ENCODE measurements at places on chromosomes 3 and 15.

GRCh38 chr15:38228618-38229017 lies 24.0 kb upstream of the SPRED1 start:
- no peak for DNase-seq

DNA sequence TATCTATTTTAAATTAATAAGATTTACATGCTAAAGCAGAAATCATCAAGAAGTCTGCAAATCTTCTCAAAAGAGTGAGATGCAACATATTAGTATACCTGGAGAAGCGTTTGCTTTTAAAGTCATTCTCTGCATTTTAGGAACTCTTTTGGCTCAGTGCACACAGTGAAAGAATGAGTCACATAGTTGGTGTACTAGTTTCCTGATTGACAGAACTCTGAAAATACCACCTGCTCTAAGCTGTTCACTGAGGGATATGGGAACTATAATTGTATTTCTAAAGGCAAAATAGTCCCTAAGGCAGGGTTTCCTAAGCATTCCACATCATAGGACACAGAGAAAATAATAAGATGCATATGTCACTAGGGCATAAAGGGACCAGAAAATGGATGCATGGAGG lies 838.5 kb downstream of the DIPK2A start:
- DNase-seq: no peak

DNA sequence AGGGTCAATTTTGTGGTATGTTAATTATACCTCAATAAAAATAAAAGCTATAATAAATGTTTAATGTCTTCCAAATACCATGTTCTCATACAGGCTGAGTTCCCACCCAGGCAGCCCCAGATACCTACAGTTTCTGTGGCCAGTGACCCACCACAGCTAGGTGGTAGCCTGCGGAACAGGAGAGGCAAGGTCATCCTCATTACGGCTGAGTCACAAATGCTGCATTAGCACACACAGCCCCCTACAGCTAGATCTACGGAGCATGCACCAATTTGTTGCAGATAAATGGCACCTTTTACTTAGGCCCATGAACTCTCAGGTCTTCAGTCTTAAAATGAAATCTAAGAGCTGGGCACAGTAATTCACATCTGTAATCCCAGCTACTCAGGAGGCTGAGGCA lies 5.1 kb downstream of the SPATA12 start:
- DNase-seq: no peak

DNA sequence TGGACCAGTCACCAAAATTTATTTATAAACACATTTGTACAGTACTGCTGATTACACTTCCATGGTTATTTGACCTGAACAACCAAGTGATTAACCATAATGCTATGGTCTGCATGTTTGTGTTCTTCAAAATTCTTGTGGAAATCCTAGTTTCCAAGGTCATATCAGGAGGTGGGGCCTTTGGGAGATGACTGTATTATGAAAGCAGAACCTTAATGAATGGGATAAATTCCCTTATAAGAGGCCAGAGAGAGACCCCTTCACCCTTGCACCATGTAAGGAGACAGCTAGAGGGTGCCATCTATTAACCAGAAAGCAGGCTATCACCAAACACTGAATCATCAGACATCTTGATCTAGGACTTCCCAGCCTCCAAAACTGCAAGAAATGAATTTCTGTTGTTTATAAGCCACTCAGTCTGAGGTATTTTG lies 1.9 kb downstream of the SCAPER start:
- no peak for DNase-seq

- no peak for DNase-seq
Observed at GRCh38 chr15:58602823-58603222, 146.7 kb downstream of the ADAM10 start.

DNA sequence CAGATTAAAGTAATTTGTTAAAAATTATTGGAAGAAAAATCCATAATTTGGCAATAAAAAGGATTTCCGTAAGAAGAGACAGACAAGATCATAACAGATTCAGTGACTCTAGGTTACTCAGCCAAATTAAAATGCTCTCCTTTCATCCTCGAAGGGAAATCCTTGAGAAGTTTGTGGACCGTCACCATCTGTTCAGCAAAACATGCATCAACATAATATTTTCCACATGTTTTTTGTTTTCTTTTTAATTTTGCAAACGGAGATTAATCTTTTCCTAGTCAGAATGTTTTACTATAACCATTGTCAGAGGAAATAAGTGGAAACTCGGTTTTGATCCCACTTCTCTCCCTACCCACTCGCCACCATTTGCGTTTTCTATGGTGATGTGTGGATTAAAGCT lies 128.3 kb downstream of the TMCO5A start:
- no peak for DNase-seq

Data from stimulated activated CD4-positive, alpha-beta T cell treated with anti-CD3 and anti-CD28 coated beads, Interleukin-4, amount 100 ng/mL, for 48 hours (primary cell).